Sciatic nerve (tissue), 2 donors: ENCODE measurements at places on chromosomes 4 and X.

DNA sequence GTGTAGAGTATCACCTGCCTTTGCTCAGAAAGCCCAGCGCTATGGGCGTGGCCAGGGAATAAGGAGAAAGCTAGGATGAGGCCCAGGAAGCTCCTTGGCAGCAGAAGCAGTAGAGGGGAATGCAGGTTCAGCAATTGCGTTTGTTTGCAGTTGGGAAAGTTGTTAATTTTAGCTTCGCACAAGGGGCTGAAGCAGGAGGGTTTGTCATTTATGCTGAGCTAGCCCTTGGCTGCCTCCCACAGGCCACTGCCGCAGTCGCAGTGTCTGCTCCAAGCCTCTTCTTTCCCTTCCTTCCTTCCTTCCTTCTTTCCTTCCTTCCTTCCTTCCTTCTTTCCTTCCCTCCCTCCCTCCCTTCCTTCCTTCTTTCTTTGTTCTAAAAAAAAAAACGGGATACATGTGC lies 21.5 kb downstream of the FRMPD3 start:
- no peak for DNase-seq

DNA sequence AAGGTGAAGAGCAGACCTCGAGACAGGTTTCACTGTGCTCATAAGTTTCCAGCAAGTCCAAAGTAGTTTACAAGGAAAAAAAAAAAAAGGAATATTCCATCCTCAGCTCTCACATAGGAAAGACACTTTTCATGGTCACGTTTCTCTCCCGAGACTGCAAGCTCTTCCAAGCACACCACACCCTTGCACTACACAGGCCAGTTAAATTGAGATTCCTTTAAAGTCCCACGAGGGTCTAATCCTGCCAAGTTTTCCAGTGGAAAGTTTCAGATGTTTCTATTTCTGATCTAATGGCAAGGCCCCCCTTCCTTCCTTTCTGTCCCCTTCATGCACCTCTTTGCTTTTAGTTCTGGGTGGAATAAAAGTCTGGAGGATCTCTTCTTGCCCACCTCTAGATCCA lies 67.9 kb upstream of the PCDH19 start:
- no peak for DNase-seq

GRCh38 chrX:111876646-111877045 lies 665 bp downstream of the TRPC5OS start:
- DNase-seq = no peak

GRCh38 chr4:151743128-151743854 lies 17.5 kb downstream of the GATB start:
- no peak for DNase-seq

- no peak for DNase-seq
Observed at GRCh38 chr4:53365121-53365485, 758 bp downstream of the SCFD2 start.

- no peak for DNase-seq
Observed at GRCh38 chr4:156537286-156537685, 434.3 kb downstream of the PDGFC start.

GRCh38 chr4:113871080-113871479 lies 108.4 kb downstream of the ARSJ start:
- DNase-seq = no peak

DNA sequence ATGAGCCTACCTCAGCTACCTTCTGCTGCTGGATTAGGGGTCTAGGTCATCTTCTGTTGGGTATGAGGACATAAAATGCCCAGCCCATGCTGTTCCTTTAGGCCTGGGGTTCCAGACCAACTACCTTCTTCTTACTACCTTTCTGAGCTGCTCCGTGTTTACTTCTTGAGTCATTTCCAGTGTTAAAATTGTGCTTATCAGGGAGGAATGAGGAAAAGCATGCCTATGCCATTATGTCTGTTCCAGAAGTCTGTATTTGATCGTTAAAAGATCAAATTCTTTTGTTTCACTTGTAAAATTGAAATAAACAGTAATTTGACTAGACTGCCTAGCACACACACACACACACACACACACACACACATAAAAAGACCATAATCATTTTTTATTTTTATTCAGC lies 1912.7 kb upstream of the TENM3 start:
- no peak for DNase-seq

- DNase-seq = no peak
Observed at GRCh38 chr4:78092850-78093249, 35.7 kb downstream of the FRAS1 start.

- DNase-seq = no peak
Observed at GRCh38 chrX:26597981-26598380, 382.0 kb downstream of the MAGEB5 start.

DNA sequence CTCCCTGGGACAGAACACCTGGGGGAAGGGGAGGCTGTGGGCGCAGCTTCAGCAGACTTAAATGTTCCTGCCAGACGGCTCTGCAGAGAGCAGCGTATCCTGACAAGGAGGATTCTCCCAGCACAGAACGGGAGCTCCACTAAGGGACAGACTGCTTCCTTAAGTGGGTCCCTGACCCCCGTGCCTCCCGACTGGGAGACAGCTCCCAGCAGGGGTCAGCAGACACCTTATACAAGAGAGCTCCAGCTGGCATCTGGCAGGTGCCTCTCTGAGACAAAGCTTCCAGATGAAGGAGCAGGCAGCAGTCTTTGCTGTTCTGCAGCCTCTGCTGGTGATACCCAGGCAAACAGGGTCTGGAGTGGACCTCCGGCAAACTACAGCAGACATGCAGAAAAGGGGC lies 44.5 kb upstream of the FAAH2 start:
- no peak for DNase-seq

- no peak for DNase-seq
Observed at GRCh38 chr4:41060352-41061334, 153.7 kb downstream of the APBB2 start.
